Spleen (tissue), 13 donors: ENCODE measurements at places on chromosomes 16 and 17. TPM values are rescaled to one million over a fixed set of nuclear protein-coding genes. Genes with fewer than 3 reads are reported as not detected.

The ELMO3 gene
- 4.0 TPM for total RNA-seq

The SBK1 gene
- total RNA-seq, result 1.9 TPM

The FOXL1 gene
- not detected for total RNA-seq

The SYNGR3 gene
- 0.85 TPM for total RNA-seq

The DLX3 gene
- not detected for total RNA-seq

The JUP gene
- 29.3 TPM for total RNA-seq

The MYL4 gene
- 8.3 TPM for total RNA-seq

The NLRC3 gene
- total RNA-seq, result 30.7 TPM

The CDT1 gene
- 7.1 TPM for total RNA-seq

The TLCD1 gene
- 0.97 TPM for total RNA-seq

The DOC2B gene
- 12.2 TPM for total RNA-seq

The PPP1R1B gene
- total RNA-seq, result not detected

The CDC27 gene
- total RNA-seq, result 82.2 TPM

The RND2 gene
- total RNA-seq, result 0.47 TPM

The LGALS9B gene
- 1.2 TPM for total RNA-seq

The CCL14 gene
- total RNA-seq, result 1,219 TPM

The CCDC40 gene
- total RNA-seq, result 2.2 TPM

The MMP28 gene
- 2.5 TPM for total RNA-seq

The RAB34 gene
- total RNA-seq, result 31.4 TPM

The SPATA20 gene
- total RNA-seq, result 56.8 TPM

The TMED6 gene
- total RNA-seq, result 0.85 TPM

The CBX1 gene
- 21.6 TPM for total RNA-seq

The NOD2 gene
- 9.9 TPM for total RNA-seq

The SPAG9 gene
- total RNA-seq, result 88.1 TPM

The IGSF6 gene
- total RNA-seq, result 134 TPM

The PITPNM3 gene
- 51.9 TPM for total RNA-seq
